Fibroblast of lung (primary cell): ENCODE measurements at places on chromosomes 3 and 15. TPM values are rescaled to one million over a fixed set of nuclear protein-coding genes. Genes with fewer than 3 reads are reported as not detected.

Gene ROPN1B
- total RNA-seq = not detected in 2 replicates

Gene FBLN2
- 138 and 184 TPM in 2 replicates for total RNA-seq

Gene PLCB2
- total RNA-seq = under 0.01 TPM in 2 replicates

Gene LRRC2
- total RNA-seq = 0.77 and 3.8 TPM in 2 replicates

Gene MYZAP
- total RNA-seq = 0.17 TPM in 1 of 2 replicates, not detected in the other

Gene DCLK3
- under 0.01 TPM in 1 of 2 replicates, not detected in the other for total RNA-seq

GRCh38 chr15:71685420-71685993 is 124.8 kb upstream of the NR2E3 start:
- H3K4me3 ChIP-seq = no peak overlapping the region
- no peaks in the 10 kb centered on the region for H3K36me3 ChIP-seq
- no peak overlapping the region for H3K27ac ChIP-seq
- H3K4me1 ChIP-seq = peaks cover 19% of the 10 kb centered on the region
- no peaks in the 10 kb centered on the region for H3K27me3 ChIP-seq
- no peak for DNase-seq

- H3K4me1 ChIP-seq = no peaks in the 10 kb centered on the region
- no peak overlapping the region for H3K4me3 ChIP-seq
- H3K36me3 ChIP-seq = no peaks in the 10 kb centered on the region
- no peak overlapping the region for H3K27ac ChIP-seq
- no peaks in the 10 kb centered on the region for H3K27me3 ChIP-seq
These were observed 39.4 kb downstream of the RAB6B start for GRCh38 chr3:133856316-133856715.

DNA sequence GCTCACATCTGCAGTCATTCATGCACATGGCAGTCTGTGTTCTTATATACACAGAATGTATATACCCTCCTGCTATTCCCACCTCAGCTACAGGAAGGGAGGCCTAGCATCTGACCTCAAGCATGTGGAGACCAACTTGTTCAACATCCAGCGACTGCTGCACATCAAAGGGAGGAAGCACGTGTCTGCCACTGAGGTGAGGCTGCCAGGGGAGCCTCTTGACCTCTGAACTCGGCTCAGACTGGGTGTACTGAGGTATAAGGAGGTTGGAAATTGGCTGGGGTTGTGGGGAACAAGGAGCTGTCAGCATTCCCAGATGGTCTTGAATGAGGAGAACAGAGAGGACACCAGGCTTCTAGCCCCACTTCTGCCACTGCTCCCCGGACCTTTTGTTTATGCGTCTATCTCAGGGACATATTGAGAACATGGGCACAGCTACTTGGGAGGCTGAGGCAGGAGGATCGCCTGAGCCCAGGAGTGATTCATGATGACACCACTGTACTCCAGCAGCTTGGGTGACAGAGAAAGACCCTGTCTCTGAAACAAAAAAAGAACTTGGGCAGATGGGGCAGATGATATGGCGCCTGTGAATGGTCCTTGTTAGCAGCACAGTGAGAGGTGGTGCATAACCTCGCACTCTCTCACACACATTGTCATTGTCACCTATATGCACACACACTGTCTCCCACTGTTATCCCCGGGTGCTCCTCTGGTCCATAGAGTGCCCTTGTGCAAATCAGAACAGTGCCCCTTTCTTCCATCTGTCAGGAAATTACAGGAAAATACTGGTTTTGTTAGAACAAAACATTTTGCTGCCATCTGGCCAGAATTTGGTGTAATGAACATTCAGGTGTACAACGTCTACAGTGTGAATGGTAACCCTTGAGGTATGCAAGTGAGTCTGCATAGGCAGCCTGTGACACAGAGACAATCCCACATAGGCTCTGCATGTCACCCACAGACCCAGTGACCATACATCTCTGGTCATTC is 5.4 kb downstream of the VILL start:
- H3K4me1 ChIP-seq = peaks cover 9% of the 10 kb centered on the region
- H3K27ac ChIP-seq = no peak overlapping the region
- peaks cover 3% of the 10 kb centered on the region for H3K36me3 ChIP-seq
- no peak overlapping the region for H3K4me3 ChIP-seq

DNA sequence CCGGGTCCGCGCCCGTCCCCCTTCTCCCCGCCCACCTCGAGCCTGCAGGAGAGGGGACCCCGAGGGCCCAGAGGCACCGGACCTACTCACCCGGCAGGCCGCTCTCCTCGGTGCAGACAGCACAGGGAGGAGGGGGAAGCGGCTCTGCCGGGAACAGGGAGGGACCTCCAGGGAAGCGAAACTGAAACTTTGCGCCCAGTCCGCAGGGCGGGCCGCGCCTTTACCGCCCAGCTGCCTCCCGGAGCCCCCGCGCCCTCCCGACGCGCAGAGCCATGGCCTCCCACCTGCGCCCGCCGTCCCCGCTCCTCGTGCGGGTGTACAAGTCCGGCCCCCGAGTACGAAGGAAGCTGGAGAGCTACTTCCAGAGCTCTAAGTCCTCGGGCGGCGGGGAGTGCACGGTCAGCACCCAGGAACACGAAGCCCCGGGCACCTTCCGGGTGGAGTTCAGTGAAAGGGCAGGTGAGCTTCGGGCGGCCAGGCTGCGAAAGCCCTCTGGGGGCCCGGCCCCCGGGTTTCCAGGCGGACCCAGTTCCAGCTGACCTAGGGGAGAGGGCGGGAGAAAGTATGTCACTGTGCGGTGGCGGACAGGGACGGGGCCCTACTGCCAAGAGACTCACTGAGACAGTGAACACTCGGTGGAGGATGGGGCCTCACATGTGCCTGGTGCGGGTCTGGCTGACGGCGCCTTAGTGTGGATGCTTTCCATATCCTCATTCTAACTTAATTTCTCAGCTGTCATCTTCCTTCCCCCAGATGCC is at the start of the genes DTX3L and PARP9:
Gene DTX3L (plus strand): TSS at position 184 of the 758 bp plus-strand sequence. CDS start 89 bp downstream, at position 273.
Gene PARP9 (minus strand): TSS at position 146 of the 758 bp plus-strand sequence. CDS start 4,680 bp downstream, outside the sequence.
- DNase-seq = peak; percentile 81
- peak within 1 kb of the TSS; percentile 96 for H3K27ac ChIP-seq
- peak within 1 kb of the TSS; percentile 84 for H3K4me3 ChIP-seq
- peaks cover 12% of the 10 kb centered on the region for H3K36me3 ChIP-seq

GRCh38 chr3:188266562-188267274 is 112.8 kb downstream of the LPP start:
- H3K4me3 ChIP-seq = peak overlapping the region; percentile 50
- no peaks in the 10 kb centered on the region for H3K27me3 ChIP-seq
- peak; percentile 96 for DNase-seq

GRCh38 chr3:81967393-81967792 is 205.9 kb upstream of the GBE1 start:
- H3K27me3 ChIP-seq = no peaks in the 10 kb centered on the region
- no peaks in the 10 kb centered on the region for H3K36me3 ChIP-seq
- H3K4me3 ChIP-seq = no peak overlapping the region
- H3K4me1 ChIP-seq = no peaks in the 10 kb centered on the region

GRCh38 chr3:43695443-43695842 is 4.7 kb downstream of the ABHD5 start:
- H3K4me3 ChIP-seq = no peak overlapping the region
- H3K27me3 ChIP-seq = no peaks in the 10 kb centered on the region
- no peaks in the 10 kb centered on the region for H3K36me3 ChIP-seq
- H3K27ac ChIP-seq = no peak overlapping the region

DNA sequence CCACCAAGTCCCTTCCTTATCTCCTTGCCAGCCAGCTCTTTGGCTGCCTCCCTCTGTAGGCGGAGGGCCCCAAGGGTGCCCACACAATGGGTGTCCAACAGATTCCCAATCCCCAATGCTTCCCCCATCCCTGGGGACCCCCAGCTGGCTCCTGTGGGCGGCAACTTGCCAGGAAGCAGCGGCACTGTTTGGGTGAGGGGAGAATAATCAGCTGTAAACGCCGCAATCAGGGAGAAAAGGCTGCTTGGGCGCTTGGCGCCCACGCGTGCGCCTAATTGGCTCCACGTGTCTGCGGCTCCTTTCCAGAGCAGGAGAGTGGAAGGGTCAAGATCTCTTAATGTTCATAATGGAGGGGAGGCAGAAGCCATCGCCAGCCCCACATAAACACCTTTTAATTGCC is 67.9 kb upstream of the TMEM115 start:
- no peaks in the 10 kb centered on the region for H3K4me1 ChIP-seq
- no peaks in the 10 kb centered on the region for H3K36me3 ChIP-seq
- no peak for DNase-seq

DNA sequence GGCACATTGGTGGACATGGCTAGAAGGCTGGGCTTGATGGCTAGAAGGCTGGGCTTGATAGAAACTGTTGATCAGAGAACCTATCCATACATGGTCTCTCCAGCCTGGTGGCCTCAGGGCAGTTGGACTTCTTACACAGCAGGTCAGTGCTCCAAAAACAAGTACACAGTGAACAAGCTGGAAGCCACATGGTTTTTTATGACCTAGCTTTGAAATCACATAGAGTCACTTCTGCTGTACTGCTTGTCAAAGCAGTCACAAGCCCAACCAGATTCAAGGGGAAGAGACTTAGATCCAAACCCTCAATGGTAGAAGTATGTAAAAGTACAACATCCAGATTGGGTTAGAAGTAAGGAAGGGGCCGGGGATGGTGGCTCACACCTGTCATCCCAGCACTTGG is 89.4 kb upstream of the HES1 start:
- no peak overlapping the region for H3K27ac ChIP-seq
- DNase-seq = no peak
- H3K4me1 ChIP-seq = no peaks in the 10 kb centered on the region
- H3K4me3 ChIP-seq = no peak overlapping the region

- H3K27me3 ChIP-seq = peaks cover under 1% of the 10 kb centered on the region
- H3K4me1 ChIP-seq = peaks cover 3% of the 10 kb centered on the region
- peak overlapping the region; percentile 68 for H3K4me3 ChIP-seq
- DNase-seq = no peak
- H3K27ac ChIP-seq = peak overlapping the region; percentile 54
- no peaks in the 10 kb centered on the region for H3K36me3 ChIP-seq
These were observed 995 bp downstream of the CHST14 start for GRCh38 chr15:40471808-40472150.

- H3K4me3 ChIP-seq = no peak overlapping the region
- DNase-seq = peak; percentile 70
- no peaks in the 10 kb centered on the region for H3K36me3 ChIP-seq
- no peaks in the 10 kb centered on the region for H3K27me3 ChIP-seq
These were observed 325.0 kb downstream of the RBMS3 start for GRCh38 chr3:29605845-29606244.

GRCh38 chr15:76064375-76064774 is 4.6 kb downstream of the TMEM266 start:
- H3K4me1 ChIP-seq = no peaks in the 10 kb centered on the region
- H3K4me3 ChIP-seq = no peak overlapping the region
- H3K27ac ChIP-seq = no peak overlapping the region
- H3K27me3 ChIP-seq = peaks cover 37% of the 10 kb centered on the region

DNA sequence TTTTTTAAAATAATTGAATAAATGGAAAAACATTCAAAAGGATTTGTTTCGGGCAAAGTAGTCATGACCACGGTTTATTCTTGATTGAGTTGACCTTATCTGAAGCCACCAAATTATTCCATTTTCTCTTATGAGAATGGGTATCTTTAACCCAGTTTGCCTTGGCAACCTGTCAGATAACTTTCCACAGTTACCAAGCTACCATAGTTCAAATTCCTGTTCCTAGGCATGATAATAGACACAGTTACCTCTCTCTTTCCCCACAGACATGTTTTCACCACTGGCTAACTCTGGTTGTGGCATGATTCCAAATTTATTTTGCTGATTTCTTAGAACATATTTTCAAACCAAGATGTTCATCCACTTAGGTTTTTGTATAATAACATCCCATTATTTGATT is 84.9 kb downstream of the NECTIN3 start:
- H3K36me3 ChIP-seq = no peaks in the 10 kb centered on the region
- peak; percentile 20 for DNase-seq
- H3K4me3 ChIP-seq = no peak overlapping the region
- H3K27me3 ChIP-seq = no peaks in the 10 kb centered on the region
- peaks cover 4% of the 10 kb centered on the region for H3K4me1 ChIP-seq
- no peak overlapping the region for H3K27ac ChIP-seq

- H3K4me3 ChIP-seq = no peak overlapping the region
- no peaks in the 10 kb centered on the region for H3K36me3 ChIP-seq
- H3K27me3 ChIP-seq = no peaks in the 10 kb centered on the region
These were observed 59.0 kb downstream of the CHCHD6 start for GRCh38 chr3:126763035-126763434.

GRCh38 chr3:112405845-112406244 is 72.9 kb downstream of the CD200 start:
- H3K27ac ChIP-seq = no peak overlapping the region
- H3K4me1 ChIP-seq = no peaks in the 10 kb centered on the region
- H3K4me3 ChIP-seq = no peak overlapping the region
- no peak for DNase-seq
- no peaks in the 10 kb centered on the region for H3K36me3 ChIP-seq

GRCh38 chr3:127668906-127669305 is 3.8 kb upstream of the ABTB1 start:
- DNase-seq = no peak
- H3K36me3 ChIP-seq = no peaks in the 10 kb centered on the region
- no peak overlapping the region for H3K27ac ChIP-seq
- H3K27me3 ChIP-seq = no peaks in the 10 kb centered on the region

GRCh38 chr3:33089515-33089914 is 7.4 kb downstream of the GLB1 start:
- H3K27me3 ChIP-seq = no peaks in the 10 kb centered on the region
- DNase-seq = no peak
- H3K4me3 ChIP-seq = no peak overlapping the region
- peaks cover 5% of the 10 kb centered on the region for H3K36me3 ChIP-seq
- no peak overlapping the region for H3K27ac ChIP-seq
- no peaks in the 10 kb centered on the region for H3K4me1 ChIP-seq

DNA sequence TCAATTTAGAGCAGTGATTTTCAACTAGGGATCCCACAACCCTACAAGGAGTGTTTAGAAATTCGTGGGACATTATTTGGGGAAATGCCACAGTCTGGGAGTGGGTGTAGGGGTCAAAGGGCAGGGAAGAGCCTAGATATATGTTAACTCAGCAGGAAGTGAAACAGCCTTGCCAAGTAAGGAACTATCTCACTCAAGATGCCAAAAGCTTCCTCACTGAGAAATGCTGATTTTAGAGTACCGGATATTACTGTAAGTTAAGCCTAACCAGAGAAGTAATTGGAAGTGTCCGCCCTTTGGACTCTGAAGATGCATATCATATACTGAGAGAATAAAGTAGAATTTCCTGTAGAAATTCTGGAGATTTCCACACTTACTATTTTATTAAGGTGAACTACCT is 158.6 kb downstream of the BBX start:
- no peaks in the 10 kb centered on the region for H3K27me3 ChIP-seq
- H3K27ac ChIP-seq = no peak overlapping the region
- H3K4me1 ChIP-seq = peaks cover 2% of the 10 kb centered on the region
- DNase-seq = no peak
- no peaks in the 10 kb centered on the region for H3K36me3 ChIP-seq

DNA sequence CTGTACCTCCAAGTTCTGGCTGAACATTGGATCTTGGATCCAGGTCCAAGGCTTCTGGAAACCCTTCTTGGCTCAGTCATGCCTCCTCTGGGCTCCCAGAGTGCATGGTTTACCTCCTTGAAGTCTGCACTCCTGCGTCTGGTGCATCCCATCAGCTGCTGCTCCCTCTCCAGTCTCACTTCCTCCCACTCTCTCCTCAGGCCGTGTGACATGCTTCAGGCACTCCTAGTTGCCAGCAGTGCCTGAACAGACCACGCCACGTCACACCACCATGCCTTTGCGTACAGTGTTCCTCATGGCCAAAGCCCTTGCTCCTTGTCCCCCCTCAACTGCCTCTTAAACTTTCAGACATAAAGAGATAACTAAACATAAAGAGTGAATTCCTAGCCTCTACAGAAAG is 5.7 kb downstream of the GPR27 start:
- no peaks in the 10 kb centered on the region for H3K4me1 ChIP-seq
- H3K27me3 ChIP-seq = peaks cover 16% of the 10 kb centered on the region
- H3K27ac ChIP-seq = no peak overlapping the region
- H3K36me3 ChIP-seq = no peaks in the 10 kb centered on the region

GRCh38 chr15:70321172-70321819 is 223.6 kb upstream of the TLE3 start:
- H3K27me3 ChIP-seq = no peaks in the 10 kb centered on the region
- no peak overlapping the region for H3K4me3 ChIP-seq
- no peak for DNase-seq
- peaks cover 47% of the 10 kb centered on the region for H3K4me1 ChIP-seq
- no peaks in the 10 kb centered on the region for H3K36me3 ChIP-seq
